ENCODE measurements at places on chromosomes 2 and 18. TPM values are rescaled to one million over a fixed set of nuclear protein-coding genes. Genes with fewer than 3 reads are reported as not detected.

DNA sequence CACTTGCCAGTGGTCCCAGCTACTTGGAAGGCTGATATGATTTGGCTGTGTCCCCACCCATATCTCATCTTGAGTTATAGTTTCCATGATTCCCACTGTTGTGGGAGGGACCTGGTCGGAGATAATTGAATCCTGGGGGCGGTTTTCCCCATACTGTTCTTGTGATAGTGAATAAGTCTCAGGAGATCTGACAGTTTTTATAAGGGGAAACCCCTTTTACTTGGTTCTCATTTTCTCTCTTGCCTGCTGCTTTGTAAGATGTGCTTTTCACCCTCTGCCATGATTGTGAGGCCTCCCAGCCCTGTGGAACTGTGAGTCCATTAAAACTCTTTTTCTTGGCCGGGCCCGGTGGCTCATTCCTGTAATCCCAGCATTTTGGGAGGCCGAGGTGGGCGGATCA is 265.4 kb upstream of the SPOPL start:
- no peak for DNase-seq

GRCh38 chr2:179862898-179863458 is 1.6 kb upstream of the ZNF385B start:
- no peak for DNase-seq

DNA sequence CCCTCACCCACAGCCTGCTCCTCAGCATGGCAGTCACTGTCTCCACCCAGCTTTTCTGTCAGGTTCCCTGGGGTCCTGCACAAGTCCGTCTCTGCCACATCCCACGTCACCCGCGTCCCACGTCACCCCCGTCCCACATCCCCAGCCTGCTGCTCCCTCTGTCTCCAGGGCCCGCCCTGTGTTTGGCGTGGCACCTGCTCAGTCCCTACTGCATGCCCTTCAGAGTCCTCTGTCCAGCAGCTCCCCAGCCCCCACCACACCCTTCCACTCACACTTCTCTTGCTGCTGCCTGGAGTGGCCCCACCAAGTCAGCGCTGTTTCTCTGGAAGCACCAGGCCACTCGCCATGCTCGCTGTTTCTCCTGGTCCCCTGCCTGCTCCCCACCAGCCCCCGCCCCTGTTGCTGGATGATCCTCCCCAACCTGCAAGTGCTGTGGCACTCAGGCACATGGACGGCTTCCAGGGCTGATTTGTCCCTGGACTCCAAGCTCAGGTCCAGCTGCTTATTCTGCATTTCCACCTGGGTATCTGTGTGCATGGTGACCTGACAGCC is 18.8 kb downstream of the ATG4B start:
- DNase-seq = no peak

DNA sequence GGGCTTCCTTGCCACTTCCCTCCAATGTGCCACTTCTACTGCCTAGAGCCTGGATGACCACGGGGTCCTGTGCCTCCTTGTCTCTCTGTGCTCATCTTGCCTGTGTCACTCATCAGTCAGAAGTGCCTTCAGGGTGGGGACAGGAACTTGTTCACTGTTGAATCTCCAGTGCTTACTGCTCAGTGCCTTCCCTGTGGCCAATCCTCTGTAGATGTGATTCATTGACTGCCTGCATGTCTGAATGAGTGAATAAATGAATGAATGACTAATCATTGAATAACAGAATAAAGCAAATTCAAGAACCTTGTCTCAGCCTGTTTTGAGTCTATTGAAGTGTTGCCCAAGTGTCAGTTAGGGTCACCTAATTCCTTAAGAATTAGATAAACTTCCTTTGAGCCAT is 42.3 kb upstream of the FAM136A start:
- DNase-seq = peak; percentile 9

The ALPI gene
- total RNA-seq = not detected

The EN1 gene
- not detected for total RNA-seq
